ENCODE measurements at places on chromosomes 3 and 15.

- no peak for DNase-seq
Observed at GRCh38 chr3:32901005-32901932, 50.2 kb upstream of the CCR4 start.

- no peak for DNase-seq
Observed at GRCh38 chr3:60303160-60303559, 948.1 kb downstream of the FHIT start.

DNA sequence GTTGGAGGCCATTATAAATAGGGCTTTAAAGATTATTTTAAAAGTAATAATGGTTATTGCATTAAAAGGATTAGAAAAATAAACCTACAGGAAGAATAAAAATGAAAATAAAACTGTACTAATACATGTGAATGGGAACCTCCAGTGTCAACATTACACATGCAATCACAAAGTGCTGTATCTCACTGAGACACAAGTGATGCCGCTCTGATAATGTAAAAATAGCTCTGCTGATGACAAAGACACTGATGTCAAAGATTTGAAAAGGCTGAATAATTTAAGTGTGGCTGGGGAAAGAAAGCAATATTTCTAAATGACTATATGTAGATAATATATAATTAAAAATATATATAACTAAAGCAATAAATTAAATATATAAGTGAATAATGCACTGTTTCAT is 129.1 kb upstream of the RAP2B start:
- DNase-seq, result no peak

DNA sequence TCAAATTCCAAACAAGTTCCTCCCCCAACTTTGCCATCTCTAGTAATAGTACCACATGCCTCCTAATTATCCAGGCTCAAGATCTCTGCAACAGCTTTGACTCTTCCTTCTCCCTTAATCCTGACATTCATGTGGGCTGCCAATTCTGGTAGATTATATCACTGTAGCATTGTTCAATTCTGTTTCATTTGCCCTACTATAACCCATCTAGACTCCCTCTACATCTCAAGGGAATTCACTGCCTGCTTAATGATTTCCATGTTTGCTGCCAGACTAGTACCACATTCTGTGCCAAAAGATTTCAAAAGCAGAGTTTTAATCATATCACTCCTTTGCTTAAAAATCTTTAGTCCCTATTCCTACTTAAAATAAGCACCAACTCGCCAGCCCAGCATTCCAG is 34.6 kb upstream of the PPIB start:
- DNase-seq, result no peak

DNA sequence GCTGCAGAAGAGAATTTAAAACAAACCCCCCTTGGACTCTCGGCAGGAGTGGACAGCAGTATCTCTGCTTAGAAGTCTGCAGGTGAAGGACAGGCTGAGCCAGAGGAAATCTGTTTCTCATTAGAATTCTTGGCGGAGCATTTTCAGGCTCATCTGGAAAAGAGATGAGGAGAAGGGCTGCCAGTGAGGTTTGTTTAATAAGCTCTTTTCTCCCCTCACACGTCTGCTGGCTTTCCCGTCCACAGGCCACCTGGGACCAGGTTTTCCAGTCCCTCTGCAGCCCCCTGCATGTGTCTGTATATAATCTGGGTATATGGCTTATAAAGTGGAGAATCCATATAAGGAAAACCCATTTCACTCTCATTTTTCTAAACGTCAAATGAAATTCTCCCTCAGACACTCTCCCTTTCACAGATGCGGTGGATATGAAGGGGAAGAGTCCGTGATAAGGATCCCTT is 155.4 kb upstream of the TPM1 start:
- DNase-seq, result no peak

DNA sequence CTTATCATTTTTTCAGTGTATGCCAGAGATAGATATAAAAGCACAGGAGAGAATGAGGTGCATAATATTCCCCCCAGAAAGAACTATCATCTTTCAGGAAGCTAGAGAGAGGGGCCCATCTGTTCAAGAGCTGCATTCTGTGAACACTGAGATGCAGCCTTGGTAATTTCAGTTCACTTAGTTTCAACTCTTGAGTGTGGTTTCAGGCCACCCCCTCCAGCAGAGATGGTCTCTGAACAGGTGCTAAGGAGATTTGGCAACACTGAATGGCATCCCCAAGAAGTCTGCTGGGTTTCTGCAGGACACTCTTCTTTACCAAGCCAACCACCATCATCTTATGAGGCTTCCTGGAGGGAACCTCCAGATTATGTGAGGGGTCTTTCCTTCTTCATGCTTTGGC is 30.4 kb upstream of the LIMD1 start:
- no peak for DNase-seq

DNA sequence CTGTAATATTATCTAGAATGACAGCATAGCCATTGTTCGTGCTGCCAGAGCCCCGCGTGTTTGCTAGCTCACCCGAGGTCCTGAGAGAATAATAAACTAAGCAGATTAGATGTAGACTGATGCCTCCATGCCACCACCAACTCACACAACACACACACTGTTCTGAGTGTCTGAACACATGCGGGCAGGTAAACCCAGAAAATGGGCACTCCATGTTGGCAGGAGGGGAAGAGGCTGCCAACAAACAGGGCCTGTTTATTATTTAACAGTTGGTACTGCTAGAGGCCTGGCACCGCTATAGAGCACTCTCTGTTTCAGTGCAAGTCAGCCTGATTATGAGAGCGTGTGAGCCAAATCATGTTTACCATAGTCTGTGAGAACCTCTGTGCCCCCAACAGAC is 299.0 kb downstream of the ZBTB20 start:
- no peak for DNase-seq

GRCh38 chr15:62603742-62604141 is 438.7 kb upstream of the C2CD4B start:
- DNase-seq, result no peak

DNA sequence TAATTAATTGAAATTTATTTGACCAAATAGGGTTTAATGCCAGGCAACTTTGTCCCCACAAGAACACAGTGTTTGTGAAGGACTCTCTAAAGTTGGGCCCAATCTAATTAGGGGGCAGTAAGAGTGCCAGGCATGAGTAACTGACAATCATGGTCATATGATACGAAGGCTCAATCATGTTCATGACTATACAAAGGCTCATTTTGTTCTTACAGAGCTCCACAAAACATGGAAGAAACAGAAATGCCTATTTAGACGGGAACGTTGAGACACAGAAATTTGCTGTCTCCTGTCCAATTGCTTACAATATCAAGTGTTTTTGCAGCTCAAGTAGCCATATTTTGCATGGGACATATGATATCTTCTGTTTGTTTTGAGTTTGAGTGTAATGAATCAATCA is 391.1 kb downstream of the SI start:
- no peak for DNase-seq

GRCh38 chr3:196603683-196604082 is 35.2 kb downstream of the FBXO45 start:
- DNase-seq, result no peak

GRCh38 chr3:168707900-168708299 is 612.2 kb upstream of the GOLIM4 start:
- no peak for DNase-seq

DNA sequence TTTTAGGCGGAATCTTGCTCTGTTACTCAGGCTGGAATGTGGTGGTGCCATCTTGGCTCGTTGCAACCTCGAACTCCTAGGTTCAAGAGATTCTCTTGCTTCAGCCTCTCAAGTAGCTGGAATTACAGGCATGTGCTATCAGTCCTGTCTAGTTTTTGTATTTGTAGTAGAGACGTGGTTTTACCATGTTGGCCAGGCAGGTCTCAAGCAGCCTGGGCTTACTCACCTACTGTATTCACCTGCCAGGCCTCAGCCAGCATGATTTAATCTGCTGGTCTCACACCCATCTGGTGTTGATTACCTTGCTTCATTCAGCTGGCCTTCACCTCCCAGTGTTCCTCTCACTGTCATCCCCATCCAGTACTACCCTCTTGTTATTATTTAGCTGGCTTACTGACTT is 102.0 kb downstream of the IL12A start:
- no peak for DNase-seq

GRCh38 chr3:27659279-27660021 is 62.7 kb downstream of the EOMES start:
- peak; percentile 57 for DNase-seq

- DNase-seq, result no peak
Observed at GRCh38 chr3:966341-966740, 126.5 kb upstream of the CNTN6 start.

GRCh38 chr3:37856381-37856780 is 5.3 kb upstream of the CTDSPL start:
- DNase-seq, result no peak

GRCh38 chr15:99142562-99142961 is 37.7 kb downstream of the SYNM start:
- DNase-seq, result no peak

DNA sequence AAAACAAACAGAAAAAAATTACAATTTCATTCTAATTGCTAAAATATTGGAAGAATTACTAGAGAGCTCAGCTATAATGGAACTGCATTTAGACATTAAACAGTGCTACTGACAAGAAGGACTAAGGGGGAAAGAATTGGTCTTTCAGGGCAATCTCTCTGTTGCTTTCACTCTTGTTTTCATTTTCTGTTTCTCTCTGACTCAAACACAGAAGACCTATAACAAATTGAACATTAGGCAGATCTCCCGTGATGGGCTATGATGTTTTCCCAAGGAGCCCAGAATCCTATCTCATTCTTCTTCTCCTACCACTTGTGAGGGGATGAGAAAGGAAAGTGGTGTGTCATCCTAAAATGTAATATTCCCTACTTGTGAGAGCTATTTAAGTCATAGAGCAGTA is 358.0 kb upstream of the TGFBR2 start:
- DNase-seq, result no peak

GRCh38 chr3:65960087-65960486 is 78.6 kb downstream of the MAGI1 start:
- DNase-seq, result no peak

Measured in suppressor macrophage (primary cell).